NCI-H524 treated with DMSO at 0.1 percent for 48 hours (cell line): ENCODE measurements at places on chromosomes 16 and 17.

- DNase-seq, result no peak
Observed at GRCh38 chr17:6681671-6682070, 30.1 kb downstream of the C17orf100 start.

GRCh38 chr17:65456368-65457151 lies 104.9 kb downstream of the AXIN2 start:
- DNase-seq, result no peak

- no peak for DNase-seq
Observed at GRCh38 chr17:46033392-46033791, 34.3 kb downstream of the STH start.

DNA sequence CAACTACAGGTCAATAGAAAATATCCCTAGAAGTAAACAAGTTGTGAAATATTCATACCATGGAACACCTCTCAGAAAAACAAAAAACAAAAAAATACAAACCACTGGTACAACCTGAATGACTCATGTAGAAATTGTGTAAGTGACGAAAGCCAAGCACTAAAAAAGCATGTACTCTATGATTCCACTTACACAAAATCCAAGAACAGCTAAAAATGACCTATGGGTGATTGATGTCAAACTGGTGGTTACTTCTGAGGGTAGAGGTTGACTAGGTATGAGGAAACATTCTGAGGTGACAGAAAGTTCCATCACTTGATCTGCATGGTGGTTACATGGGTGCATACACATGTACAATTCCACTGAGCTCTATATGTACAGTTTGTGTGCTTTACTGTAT lies 31.1 kb downstream of the DHRS7C start:
- no peak for DNase-seq

DNA sequence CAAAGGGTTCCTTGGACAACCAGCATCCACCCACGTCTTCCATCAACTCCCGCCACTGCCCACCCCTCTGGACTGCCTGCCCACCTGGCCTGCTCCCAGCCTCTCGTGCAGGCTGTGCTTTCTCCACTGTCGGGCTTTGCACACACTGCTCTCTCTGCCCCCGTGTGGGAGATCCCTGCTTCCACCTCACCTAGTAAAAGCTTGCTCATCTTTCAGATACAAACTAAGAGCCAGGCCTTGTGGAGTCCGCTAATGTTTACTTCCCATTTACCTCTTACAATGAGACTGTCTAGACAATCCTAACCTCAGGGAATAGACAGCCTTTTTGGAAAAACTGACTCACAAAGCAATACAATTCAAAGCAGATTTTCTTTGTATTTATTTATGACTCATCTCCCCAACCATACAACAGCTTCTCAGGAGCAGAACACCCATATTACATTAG lies 67.6 kb downstream of the USP31 start:
- DNase-seq, result no peak
